ENCODE measurements at places on chromosomes 11 and 22.

DNA sequence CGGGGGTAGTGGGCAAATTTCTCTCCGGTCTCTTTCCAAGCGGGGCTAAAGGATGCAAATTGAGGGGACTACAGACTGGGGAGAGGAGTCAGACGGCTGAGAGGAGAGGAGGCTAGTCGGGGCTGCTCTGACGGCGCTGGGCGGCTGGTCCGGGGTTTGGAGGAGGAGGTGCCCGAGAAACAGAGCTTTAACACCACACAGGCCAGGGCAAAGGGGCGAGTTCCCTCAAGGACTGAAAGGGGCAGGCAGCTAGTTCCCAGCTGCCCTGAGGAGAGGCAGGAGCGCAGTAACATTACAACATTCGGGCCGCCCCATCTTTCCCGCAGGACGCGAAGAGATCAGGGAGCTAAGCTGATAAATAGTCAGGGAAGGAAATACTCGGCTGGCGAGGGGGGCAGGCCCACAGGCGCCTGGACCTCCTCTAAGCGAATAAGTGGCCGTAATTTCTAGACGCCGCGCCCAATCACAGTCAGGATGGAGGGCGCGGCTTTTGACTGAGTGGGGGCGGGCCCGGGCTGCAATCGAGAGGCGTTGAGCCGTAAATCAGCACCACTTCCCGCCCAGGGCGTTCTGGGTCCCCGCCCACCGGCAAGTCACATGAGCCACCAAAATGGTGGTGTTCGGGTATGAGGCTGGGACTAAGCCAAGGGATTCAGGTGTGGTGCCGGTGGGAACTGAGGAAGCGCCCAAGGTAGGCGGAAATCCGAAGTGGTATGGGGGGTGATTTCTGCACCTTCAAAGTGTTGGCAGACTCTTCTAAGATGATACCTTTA is at the start of gene TMEM126B:
Gene TMEM126B, plus strand, starts transcription at position 596 of the 773 bp plus-strand sequence. Its CDS starts 15 bp downstream, at position 611.
- peak; percentile 99 for DNase-seq

DNA sequence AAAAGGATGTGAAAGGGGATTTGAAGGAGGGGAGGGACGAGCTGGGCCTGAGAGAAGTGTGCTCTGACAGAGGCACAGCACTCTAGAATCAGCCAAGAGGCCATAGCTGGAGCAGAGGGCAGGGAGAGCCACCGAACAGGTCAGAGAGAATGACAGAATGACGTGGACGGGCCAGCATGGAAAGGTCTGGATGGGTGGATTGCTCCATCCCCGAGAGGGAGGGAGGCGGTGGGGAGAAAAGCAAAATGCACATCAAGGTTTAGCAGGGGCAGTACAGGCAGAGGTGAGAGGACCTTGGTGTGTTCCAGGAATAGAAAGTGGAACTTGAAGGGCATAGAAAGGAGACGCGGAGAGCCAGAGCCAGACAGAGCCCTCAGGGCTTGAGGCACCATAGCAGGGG is 6.9 kb downstream of the PMM1 start:
- no peak for DNase-seq

DNA sequence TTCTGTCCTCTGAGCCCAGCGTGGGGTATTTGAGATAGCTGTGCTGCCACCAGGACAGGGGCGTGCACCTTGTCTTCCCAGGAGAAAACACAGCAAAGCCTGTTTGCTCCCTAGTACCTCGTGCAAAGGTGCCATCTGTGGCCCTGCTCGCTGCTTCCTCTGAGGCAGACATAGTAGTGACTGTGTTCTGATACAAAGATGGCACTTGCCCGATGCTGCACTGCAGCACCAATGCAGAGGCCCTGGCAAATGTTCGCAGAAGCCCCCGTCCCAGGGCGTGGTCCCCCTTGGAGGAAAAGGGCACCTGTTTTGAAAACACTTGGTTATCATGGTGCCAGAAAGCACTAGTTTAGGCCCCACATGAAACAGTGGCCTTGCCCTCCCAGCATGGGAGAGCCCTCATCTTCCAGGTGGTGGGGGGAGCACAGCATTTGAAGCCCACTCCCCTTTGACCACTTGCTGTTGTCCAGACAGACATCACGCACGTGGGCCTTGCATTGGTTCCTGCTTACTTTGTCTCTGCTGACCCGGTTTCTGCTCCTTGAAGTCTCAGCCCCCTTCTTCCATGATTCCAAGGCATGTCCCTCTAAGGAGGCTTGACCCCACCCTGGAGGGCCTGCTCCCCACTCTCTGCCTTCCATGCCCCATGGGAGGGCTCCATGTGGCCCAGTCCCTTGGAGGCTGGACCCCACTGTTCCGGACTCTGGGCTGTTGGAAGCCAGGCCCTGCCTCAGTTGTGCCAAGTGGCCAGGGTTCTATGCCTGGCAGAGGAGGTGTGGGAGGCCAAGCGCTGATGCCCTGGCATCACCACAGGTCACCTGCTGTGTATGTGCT is 109.4 kb downstream of the KCNQ1OT1 start:
- DNase-seq, result no peak

GRCh38 chr11:10678101-10678500 is 15.5 kb downstream of the IRAG1 start:
- no peak for DNase-seq

- peak; percentile 63 for DNase-seq
These were observed 1.3 kb upstream of the LPXN start for GRCh38 chr11:58576887-58577471.

DNA sequence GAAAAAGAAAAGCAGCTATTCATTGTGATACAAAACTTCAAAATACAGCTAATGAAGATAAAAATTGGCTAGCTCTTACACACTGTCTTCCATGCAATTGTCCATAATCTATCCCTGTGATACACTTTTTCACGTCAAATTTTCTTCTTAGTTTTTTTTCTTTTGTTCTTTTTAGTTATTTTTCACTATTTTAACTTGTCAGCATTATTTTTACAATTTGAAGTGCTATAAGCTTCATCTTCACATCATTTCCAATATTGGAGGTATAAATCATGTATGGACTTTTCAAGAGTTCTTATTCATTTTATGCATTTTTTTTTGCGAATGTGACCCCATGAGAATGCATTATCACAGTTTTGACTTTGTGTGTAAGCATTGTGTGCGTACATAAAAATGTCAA is 4.1 kb downstream of the OR5B17 start:
- no peak for DNase-seq

DNA sequence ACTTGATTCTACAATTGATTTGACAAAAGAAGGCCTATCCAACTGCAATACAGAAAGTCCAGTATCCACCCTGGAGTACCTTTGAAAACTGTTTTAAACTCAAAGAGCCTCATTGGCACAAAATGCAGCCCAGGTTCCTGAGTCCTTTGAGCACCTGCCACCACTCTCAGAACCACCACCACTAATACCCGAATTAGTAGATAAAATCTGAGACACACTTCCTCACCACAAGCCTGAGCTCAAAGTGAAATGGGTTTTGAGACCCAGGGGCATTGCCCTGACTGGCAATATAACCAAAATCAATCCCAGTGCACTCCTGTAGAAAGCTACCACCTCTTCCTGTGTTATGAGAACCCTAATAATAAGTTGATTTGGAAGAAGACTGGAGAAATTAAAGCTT is 215.7 kb downstream of the CSNK2A3 start:
- DNase-seq, result no peak

GRCh38 chr11:119983240-119983732 is 154.6 kb downstream of the TRIM29 start:
- DNase-seq, result no peak

DNA sequence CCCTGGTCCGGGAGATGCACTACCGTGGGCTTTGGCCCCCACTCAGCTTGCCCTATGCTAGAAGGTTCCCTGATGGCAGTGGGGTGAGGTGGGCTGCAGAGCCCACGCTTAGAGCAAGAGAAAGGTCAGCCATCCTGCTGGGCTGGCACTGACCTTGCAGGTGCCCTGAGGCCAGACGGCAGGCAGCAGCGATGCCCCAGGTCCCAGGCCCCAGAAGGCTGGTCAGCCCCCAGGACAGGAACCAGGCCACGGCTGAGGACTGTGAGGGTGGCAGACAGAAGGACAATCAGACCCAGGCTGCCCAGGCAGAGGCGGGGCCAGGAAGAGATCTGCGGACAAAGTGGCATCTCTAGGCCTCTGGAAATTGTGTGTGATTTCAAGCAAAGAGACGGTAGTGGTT is 231.7 kb downstream of the CTTN start:
- DNase-seq, result no peak

GRCh38 chr22:30881361-30882183 is 87.0 kb downstream of the MORC2 start:
- peak; percentile 95 for DNase-seq

DNA sequence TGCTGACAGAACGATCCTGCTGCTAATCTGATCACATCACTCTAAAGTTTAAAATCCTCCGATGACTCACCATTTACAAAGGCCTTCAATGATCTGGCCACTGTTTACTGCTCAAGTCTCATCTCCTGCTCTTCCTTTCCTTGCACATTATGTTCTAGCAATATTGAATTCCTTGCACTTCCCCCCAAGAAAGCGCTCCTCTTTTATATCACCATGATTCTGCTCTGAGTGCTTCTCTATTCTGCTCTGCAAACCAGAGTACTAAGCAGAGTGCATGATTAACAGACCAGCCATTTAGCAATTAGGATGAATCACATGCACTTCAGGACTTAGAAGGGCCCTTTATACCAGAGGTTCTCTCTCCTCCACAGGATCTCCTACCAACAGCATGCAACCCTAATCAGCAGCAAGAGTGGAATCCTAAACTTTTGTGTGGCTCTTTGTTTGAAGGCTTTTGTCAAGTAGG is 1122.8 kb upstream of the CCDC90B start:
- DNase-seq, result no peak

DNA sequence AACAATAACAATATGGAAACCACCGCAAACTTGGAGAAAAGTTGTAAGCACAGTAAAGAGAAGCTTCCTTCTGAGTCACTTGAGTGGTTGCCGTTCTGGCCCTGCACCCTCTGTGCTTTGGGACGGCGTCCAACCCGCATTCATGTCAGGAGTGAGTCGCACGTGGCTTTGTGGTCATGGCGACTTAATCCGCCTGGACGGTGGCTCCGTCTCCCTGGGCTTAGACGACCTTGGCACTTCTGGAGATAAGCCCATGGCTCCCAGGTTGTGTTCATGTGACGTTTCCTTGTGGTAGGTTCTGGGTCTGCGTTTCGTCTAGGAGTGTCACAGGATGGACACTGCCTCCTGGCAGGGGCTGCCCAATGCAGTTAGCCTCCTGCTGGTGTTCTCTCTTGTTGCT is 40.5 kb downstream of the TPCN2 start:
- peak; percentile 91 for DNase-seq

DNA sequence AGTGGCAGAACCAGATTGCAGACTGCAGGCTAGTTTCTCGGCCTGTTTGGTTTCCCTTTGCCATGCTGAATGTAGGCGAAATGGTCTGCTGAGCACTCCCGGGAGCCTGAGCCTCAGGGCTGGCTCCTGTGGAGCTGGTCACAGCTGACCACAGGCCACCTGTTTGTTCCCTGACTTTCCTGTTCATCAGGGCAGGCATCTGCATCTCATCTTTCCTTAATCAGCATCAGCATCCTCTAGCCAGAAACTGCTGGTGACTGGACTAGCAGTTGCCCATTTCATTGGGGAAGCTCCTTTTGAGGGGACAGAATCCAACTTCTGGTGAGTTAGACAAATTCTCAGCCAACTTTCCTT is 20.2 kb upstream of the C11orf96 start:
- DNase-seq, result no peak

- DNase-seq, result peak; percentile 59
These were observed 71.6 kb downstream of the LRP5 start for GRCh38 chr11:68383976-68384501.

- DNase-seq, result peak; percentile 66
These were observed 475 bp downstream of the MAPK12 start for GRCh38 chr22:50260801-50261614.

GRCh38 chr11:19288256-19288655 is 47.5 kb upstream of the E2F8 start:
- DNase-seq, result no peak

DNA sequence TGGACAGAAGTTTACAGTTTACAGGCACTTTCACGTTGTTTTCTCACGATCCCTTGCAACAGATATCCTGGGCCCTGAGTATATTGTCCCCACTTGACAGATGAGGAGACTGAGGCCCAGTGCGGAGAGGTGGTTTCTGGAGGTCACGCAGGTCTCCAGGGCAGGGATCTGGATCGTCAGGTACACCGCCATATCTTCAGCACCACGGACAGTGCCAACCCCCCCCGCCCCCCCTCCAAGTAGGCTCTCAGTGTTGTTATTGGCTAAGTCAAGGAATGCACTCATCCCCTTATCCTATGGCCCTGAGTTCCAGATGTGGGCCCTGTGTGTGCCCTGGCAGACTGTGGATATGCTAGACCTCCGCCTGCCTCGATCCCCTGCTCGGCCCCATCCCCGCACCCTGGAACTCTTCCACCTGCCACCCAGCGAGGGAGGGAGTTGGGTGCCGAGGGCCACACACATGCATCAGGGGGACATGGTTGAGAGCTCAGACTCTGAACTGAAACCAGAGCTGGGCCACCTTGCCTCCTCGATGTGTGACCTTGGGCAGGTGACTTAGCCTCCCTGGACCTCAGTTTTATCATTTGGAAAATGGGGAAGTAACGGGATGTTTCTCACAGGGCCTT is 37.5 kb downstream of the MPPED1 start:
- DNase-seq, result peak; percentile 44

GRCh38 chr11:129652835-129653234 is 162.8 kb upstream of the TMEM45B start:
- DNase-seq, result no peak

DNA sequence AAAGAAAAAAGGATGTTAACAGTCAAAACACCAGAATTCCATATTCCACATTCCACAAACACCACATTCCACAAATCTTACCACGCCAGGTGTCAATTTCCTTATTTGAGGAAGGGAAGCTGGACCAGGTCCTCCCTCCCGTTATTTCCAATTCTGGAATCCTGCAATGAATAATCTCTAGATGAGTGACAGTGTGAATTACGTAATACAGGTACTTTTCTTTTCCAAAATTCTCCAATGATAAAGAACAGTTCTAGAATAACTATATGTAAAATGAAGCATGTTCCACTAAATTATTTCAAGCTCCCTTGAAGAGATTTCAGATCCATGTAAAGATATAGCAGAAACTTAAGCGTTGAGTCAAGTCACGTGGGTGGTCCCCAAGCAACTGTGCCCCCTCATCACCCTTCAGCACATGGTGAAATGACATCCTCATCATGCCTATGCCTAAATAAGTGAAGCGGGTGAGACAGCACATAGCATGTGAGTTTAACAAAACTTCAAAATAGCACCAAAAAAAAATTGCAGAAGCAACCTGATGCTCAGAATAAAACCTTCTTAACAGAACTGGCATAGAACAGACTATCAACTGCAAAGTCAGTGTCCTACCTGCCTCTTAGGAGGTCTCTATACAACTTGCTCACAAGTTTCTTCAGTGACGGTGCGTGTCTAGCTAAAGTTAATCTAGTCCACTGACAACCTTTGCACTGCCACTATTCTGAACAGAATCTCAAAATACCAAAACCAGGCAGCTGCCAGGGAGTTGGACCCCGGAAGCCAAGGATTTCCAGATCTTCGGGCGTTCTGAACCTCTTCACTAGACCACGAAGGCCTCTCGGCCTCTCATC is 876 bp downstream of the NFRKB start:
- DNase-seq, result peak; percentile 44

- DNase-seq, result no peak
These were observed 125.0 kb downstream of the MAML2 start for GRCh38 chr11:96218006-96218405.

Data from hematopoietic multipotent progenitor cell treated with erythropoietin and hydrocortisone succinate and interleukin-3 and kit ligand, for 6 days (in vitro differentiated cells).